IPS-NIHi11 (cell line): ENCODE measurements at places on chromosomes 12 and 14.

GRCh38 chr12:29710104-29710503, 73.6 kb downstream of the TMTC1 start:
- DNase-seq: peak; percentile 32

DNA sequence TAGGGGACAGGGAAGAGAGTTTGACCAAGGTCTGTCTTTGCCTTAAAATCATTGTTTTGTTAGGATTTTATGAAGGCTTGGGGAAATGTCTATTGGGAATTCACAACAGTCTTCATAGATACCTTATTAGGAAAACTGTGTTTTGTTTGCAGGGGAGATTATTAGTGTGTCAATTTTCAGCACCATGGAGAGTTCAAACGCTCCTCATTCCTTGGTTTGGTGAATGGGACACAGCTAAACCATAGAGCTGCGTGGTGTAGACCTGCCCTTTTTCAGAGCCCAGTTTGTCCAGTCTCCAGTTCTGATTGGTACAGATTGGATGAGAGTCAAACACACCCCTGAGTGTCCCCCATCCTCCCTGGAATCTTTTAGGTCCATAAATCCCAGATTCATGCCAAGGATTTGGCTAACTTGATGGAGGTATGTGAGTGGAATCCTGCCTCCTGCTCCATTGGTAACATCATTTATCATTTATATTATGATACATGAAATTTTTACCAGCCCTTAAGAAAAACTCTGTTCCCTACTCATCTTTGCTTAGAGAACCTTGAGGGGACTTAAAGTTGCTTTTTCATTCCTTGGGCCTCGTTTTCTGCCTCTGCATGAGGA, 12.0 kb downstream of the NGDN start:
- DNase-seq: peak; percentile 67

GRCh38 chr12:8088574-8088973, 6.5 kb downstream of the NECAP1 start:
- DNase-seq: no peak

- DNase-seq: no peak
Measured at GRCh38 chr12:130739571-130739970, 23.5 kb upstream of the RIMBP2 start.
